Heart right ventricle (tissue), 16 donors: ENCODE measurements at places on chromosomes 12 and 14. TPM values are rescaled to one million over a fixed set of nuclear protein-coding genes. Genes with fewer than 3 reads are reported as not detected.

The RFX4 gene
- total RNA-seq, result not detected

DNA sequence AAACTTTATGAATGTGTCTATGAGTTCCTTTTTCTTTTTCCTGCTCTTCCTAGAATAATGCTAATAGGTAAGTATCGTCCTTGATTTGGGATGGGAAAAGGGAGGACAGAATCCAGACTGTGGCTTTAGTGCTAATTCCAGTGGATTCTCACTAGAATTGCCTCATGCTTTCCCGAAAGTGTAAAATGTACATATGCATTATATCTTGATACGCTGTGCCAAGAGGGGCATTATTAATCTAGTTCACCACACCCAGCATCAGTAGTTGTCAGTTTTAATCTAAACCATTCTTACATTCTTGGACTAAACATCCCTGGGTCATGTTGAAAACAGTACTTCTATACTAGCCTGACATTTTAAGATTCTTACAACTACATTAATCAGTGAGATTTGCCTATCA, 49.3 kb downstream of the GCH1 start:
- DNase-seq, result no peak

DNA sequence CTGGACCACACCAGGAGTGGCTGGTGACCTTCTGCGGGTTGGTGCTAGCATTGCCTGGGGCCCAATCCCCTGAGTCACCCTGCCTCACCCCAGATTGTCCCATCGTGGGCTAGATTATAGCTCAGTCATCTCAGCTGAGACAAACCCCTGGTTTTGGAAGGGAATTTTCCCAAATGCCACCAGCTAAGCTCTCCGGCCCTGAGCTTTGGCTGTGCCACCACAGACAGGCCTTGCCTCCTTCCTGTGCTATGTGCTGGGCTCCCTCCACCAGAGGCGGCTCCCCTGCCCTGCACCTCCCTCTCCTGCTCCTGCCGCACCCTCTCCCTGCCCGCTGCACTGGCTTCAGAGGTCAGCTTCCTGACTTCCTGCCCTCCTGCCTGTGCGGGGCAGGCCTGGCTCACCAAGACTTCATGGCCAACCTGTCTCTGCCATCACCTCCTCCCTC, 196.3 kb downstream of the TSPAN9 start:
- no peak for DNase-seq

DNA sequence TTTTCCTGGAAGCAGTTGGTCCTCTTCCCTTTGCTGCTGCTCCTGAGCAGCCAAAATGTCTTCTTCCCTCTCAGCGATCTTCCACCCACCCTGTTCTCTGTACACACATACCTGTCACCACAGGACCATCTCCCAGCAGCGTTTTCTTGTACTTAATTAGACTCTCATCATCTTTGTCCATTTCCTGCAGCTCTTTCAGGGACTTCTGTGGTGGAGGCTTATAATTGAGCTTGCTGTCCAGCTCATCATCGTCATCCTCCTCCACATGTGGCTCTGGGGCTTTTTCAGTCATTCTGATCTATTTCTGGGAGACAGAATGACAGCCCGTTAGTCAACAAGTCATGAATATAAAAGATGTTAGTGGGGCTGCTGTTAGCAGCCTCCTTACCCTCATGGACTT, 11.0 kb downstream of the ARHGDIB start:
- no peak for DNase-seq

The UNC79 gene
- total RNA-seq, result 0.39 TPM

The DPF3 gene
- total RNA-seq, result 49.0 TPM

DNA sequence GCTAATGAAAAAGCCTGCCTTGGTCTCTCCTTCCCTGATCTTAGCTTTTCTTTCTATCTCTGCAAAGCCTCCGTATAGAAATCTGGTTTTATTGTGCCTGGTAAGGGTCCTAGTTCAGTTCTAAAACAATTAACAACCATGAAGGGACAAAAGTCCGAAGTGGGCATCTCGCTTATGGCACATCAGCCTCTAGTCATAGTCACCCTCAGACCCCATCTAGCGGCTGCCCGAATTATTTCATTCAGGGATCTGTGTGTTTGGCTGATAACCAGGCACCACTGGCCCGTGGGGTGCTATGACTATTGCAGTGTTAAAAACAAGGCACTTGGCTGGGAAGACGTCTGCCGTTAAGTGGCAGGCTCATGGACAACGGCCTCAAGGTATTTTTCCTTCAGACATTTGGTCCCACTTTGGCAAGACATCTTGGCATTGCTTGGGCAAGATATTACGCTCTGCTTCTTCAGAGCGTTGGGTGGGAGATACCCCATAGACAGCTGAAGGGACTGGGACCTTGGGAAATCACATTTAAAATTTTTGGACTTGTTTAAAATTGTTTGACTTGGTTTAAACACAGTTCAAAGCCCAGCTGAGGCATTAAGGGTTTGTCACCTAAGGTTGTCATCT, 87.1 kb downstream of the SINHCAF start:
- peak; percentile 32 for DNase-seq

DNA sequence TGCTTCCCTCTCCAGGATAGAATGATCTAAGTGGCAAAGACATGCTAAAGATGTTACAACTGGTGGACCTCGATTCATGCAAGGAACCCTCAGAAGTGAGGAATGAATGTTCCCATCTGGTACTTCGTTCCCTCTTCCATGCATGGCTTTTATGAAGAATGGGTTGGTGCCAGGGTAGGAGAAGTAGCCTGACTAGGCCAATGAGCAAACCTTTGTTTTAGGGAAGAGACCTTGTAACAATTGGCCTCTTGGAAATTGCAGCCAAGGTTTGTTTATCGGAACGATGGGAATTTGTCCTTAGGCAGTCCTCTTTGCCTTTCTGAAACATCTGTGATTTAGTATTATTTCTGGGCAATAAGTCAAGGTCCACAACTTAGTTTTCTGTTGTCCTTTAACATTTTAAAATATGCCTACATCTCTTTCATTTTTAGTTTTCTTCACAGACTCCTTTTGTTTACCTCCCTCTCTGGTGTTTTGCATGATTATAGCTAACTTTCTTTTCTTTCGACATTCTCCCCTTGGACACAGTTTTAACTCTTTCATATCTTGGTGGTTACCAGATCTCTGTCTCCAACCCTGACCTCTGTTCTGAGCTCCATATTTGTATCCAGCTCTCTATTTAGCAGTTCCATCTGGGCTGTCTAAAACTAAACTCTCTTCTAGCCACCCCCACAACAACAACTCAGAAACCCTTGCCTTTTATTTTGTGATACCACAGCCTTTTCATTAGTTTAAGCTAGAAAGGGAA, 70.0 kb downstream of the DIP2B start:
- no peak for DNase-seq

The SPRING1 gene
- total RNA-seq, result 9.0 TPM

GRCh38 chr14:59249029-59249428, 60.6 kb downstream of the DAAM1 start:
- no peak for DNase-seq

GRCh38 chr12:118136559-118137003, 657 bp downstream of the PEBP1 start:
- peak; percentile 48 for DNase-seq

DNA sequence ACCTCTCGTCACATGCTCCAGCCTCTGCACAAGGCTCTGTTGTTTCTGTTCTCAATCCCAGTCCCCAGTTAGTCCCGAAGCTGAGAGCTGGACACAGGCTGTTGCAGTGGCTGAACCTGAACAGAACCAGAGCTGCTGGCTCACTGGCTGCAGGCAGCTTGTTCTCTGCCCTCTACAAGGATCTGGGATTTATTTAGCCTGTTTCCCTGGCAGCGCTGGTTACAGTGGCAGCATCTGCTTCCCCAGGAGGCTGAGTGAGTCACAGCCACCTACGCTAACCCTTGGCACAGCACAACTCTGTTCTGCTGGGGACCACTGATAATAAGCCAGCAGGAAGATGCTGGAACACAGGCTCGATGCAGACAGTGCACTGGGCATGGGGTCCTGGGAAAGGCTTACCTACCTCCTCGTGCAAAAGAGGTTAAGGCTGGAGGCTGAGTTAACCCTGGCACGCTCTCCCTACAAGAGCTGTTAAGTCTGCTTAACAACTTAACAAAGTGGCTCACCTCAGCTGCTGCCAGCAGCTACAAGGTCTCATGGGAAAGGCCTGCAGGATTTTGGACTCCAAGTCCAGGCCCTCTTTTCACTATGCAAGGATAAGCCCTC, 299.6 kb downstream of the PCNX1 start:
- peak; percentile 80 for DNase-seq

GRCh38 chr12:55707219-55707671, 459 bp downstream of the ITGA7 start:
- DNase-seq, result no peak

DNA sequence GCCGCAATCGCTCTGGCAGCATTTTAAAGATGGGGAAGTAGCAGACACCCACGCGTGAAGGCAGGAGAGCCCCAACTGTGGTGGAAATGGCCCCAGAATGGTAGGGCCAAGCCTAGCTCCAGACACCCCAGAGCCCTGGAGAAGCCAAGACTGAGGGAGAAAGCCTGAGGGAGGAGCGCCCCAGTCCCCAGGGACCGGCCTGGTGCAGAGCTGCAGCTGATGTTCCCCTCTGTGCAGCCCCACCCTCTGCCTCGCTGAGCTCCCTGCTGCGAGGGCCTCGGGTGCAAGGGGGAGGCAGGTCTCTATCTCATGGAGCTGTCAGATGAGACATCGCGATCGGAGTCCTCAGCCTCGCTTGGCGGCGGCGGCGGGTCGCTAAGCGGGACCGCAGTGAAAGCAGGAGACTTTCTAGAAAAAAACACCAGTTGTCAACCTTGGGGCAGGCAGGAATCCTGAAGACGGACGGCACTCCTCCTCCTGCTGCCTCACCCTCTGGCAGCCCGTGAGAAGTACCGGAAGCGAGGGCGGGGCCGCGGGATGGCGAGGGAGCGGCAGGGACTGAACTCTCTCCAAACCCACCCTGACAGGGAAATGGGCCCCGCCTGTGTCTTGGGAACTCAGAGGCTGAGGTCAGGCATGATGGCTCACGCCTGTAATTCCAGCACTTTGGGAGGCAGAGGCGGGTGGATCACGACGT, 6.0 kb downstream of the GAPDH start:
- DNase-seq, result peak; percentile 90

- no peak for DNase-seq
Observed at GRCh38 chr12:131363841-131364495, 346.9 kb upstream of the SFSWAP start.
